ENCODE measurements at places on chromosomes 7 and 10.

DNA sequence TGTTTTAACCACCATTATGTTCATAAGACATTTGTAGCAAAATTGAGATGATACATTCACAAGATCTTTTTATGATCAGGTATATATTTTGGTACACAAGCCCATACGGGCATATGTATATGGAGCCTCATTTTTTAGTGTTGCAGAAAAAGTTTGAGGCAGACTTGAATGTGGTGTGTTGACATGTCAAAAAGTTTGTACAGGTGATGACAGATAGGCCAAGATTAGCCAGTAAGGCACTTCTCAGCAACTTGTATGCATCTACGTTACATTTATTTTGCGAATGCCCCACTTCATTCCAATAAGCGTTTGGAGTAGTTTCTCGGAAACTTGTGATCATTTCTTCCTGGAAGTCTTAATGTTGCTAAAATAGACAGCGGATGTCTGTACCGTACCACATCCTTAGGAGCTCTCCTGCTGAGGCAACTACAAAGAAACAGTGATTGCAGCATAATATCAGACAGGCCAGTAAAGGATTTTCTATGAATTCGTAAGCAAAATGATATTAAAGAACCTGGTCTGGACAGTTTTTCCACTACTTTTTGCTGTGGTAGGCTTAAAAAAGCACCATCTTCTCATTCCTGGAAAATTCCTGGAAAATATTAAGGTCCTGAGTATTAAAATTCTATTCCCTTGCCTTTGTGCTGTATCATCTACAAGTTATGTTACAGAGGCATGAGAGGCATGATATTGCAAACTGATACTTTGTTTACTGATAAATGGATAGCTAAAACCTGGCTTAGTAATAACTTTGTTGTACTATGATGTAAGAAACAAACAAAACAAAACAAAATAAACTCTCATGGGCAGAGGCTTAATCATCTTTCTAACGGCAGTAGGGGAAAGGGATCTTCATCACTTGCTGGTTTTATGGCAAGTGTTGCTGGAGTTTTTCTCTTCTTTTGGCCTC, 153.6 kb downstream of the HDAC9 start:
- no peak for DNase-seq

DNA sequence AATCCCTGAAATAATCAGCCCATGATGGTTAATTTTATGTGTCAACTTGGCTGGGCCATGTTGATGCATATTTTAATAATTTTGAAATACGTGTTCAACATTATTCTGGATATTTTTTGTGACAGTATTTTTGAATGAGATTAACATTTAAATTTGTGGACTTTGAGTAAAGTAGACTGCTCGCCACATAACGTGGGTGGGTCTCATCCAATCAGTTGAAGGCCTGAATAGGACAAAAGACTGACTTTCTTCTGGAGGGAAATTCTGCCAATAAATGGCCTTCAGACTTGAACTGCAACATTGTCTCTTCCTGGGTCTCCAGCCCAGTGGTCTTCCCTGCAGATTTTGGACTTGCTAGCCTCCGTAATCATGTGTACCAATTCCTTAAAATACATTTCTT, 53.6 kb upstream of the BICC1 start:
- no peak for DNase-seq

GRCh38 chr7:142332421-142332820, 74.6 kb upstream of the PRSS58 start:
- DNase-seq: no peak

DNA sequence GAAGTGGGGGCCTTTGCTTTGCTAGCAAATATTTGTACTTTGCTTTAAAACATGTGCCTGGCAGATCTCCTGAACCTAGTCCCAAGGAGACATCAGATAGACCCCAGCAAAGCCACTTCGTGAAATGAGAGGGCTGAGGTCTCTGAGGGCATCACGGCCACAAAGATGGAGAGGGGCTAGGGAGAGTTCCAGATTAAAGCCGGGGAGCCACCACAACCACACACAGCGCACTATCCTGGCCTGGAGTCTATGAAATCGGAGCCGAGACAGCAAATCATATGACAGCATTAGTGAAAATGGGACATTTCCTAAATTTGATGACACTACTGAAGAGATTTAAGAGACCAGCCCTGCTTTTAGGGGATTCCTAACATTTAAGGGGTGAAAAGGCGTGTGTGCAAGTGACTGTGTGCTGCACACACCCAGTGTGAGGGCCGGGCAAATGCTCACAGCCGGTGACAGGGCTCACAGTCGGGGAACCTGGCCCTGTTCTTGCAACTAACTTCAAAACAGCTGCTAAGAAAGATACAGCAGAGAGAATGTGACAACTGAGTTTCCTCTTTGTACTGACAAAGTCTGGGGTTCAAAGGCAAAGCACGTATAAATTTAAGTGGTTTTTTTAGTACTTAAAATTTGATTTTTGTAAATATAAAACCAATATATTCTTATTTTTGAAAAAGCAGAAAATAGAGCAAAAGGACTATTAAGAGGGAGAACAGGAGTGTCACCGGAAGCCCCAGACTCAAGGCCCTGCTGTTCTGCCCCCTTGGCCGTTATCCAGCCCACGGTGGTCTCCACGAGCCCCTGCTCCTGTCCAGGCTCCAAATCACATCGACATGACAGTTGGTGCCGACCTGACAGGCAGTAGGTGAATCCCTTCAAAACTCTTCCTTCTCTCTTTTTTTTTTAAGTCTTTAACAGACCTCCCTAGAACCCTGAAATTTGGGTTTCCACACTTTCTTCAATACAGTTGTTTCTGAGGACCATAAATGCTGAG, 49.5 kb downstream of the VIPR2 start:
- peak; percentile 35 for DNase-seq

GRCh38 chr7:107125475-107125874, 43.3 kb upstream of the HBP1 start:
- no peak for DNase-seq

All from upper lobe of right lung (tissue), 1 donor.